ENCODE measurements at places on chromosomes 1 and 21.
A peak's percentile ranks its signal among the peaks of the same experiment; 100 is the strongest.

DNA sequence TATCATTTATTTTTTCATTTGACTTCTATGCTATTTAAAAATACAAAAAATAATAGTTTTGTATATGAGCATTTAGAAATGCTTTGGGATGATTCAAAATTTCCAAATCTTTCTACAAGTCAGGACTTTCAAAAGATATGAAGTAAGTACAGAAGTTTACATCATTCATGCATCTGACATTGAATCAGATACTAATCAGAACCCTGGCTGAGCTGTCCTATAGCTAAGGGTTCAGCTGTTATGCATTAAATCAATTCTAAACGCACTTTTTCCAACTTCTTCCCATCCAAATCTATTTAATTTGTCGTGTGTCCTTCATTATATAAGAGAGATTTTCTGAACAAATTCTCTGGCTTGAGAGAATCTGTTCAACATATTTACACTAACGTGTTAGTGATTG, 779.4 kb downstream of the LTN1 start:
- DNase-seq: no peak

DNA sequence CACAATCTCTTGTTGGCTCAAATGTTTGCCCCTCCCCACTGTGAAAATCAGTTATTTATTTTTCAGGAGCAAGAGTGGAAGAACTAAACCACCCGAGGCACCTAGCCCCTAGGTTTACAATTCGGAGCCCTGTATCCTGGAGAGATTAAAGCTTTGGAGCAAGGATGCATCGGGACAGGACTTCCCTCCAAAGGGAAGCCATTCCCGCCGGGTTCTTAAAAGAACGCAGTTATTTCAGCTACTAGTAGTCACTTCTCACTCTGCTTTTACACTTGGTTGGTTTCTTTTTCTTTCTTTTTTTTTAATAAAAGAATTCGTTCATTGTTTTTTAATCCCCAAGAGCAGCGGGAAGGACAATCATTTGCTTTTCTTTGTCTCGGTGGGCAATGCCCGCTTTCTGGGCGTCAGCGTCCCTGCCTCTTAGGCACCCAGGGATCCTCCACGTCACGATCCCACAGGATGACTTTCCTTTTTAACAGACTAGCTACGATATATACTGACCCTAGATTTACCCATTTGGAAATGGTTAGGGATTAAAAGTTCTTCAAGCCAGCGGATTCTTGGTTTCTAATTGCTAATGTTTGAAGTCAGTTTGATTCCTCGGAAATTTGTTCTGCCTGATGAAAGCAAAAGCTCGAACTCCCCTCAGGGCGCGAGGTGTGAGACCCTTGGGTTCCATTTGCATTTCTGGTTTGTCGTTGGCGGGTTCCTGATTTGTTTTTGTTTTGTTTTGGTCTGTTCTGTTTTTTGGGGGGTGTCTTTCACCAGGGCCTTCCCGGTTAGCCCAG, 9.0 kb downstream of the TBX15 start:
- no peak for DNase-seq

GRCh38 chr1:157312082-157312812, 174.1 kb upstream of the ETV3 start:
- DNase-seq: peak; percentile 7

DNA sequence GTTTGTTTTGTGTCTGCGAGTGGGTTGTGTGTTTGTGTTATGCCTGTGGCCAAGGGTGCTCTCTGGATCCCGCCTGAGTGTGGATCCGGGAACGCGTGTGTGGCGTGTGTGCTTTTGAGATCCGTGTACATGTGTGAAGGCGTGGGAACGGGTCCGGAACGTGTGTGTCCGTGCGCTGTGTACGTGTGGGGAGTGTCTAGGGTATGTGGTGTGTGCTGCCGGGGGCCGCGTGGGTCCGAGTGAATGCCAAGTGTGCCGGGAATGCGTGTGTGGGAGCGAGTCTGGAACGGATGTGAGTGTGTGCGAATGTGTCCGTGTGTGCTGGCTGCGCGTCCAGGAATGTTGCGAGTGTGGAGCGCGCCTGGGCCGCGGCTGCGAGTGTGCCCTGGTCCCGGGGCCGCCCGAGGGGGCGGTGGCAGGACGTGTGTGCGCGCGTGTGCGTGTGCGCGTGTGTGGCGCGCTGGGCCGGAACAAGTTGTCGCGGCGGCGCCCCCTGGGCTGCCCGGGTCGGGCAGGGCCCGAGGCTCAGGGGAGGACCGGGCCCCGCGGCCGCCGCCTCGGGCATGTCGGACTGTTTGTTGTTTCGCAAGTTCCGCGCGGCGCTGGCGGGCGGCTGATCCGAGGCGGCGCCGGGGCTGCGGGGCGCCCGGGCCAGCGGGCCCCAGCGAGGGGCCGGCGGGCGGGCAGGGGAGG, 953 bp downstream of the PTPRU start:
- DNase-seq: peak; percentile 37

- DNase-seq: no peak
Measured at GRCh38 chr1:31694964-31695313, 8.9 kb downstream of the COL16A1 start.

DNA sequence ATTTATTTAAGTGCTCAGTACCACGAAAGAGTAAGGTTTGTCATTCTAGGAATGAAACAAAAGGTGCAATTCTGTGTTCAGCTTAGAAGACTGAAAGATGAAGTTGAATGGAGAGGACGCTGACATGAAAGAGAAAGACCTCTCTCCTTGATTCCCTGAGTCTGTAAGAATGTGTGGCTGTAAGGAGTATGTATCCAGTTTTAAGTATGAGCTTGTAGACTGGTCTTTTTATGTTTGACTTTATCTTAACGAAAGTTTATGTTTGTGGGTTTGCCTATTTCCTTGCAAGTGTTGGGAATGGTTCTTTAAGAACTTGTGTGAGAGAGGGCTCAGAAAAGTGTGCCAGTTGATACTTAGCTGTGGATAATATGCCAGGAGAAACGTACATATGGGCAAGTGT, 1.4 kb downstream of the CHD1L start:
- DNase-seq: peak; percentile 20

- peak; percentile 61 for DNase-seq
Measured at GRCh38 chr21:37032877-37033471, 26.5 kb downstream of the RIPPLY3 start.

- DNase-seq: no peak
Measured at GRCh38 chr1:181216591-181216994, 128.1 kb downstream of the IER5 start.

GRCh38 chr21:29546071-29546470, 247.3 kb downstream of the BACH1 start:
- DNase-seq: no peak

DNA sequence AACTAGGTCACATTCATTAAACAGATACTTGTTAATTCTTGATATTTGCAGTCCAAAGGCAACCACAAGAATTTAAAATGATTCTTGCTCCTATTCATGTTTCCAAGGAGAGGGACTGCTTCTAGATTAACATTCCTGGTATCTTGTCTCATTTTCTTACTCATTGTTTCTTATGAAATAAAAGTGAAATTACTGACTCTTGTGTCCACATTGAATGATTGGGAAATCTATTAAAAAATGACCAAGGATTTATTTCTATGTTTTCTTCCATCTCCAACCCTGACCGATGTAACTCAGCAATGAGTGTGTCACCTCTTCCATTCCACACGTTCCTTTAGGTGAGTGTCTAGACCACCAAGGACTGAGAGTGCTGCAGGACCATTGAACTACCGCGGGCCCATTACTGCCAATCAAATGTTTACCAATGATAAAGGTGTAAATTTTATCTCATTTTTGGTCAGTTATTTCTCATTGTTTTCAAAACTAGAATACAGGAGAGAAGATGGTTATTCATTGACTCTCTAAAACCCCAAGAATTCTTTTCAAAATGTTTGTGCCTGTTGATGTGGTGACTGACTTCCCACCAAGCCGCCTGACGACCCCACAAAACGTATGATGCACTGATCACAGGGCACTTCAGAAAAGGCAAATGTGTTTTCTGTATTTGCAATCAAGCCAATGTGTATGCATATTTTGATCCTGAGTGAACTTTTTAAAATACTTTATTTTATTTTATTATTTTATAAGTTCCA, 414.6 kb upstream of the PTBP2 start:
- DNase-seq: peak; percentile 45

Measured in astrocyte of the spinal cord (primary cell).